Brain pericyte (primary cell): ENCODE measurements at places on chromosomes 1 and 21.

DNA sequence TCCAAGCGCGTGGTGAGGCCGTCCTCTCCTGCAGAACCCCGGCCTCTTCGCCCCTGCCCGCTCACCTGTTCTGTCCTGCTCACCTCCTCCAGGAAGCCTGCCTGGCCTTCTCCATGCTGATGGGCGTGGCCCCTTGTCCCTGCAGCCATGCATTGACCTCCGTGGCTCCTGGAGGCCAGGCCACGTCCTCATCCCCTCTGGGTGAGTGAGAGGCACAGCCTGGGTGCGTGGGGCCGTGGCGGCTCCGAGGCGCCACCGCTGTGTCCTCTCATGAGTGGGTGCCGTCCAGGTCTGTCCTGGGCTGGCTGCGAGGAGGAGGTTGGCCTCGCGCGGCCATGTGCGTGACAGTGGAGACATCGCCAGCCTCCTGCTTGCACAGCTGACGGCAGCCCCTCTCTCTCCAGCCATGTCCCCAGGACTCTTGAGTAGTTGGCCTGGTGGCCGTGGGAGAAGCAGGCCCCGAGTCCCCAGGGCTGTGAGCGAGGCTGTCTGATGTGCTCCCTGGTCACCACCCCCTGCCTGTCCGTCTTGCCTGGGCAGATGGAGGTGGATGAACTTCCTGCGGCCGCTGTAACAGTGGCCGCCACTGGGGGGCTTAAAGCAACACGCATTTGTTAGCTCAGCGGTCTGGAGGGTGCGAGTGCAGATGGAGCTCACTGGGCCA lies 58.1 kb downstream of the PRKCZ start:
- DNase-seq = no peak

DNA sequence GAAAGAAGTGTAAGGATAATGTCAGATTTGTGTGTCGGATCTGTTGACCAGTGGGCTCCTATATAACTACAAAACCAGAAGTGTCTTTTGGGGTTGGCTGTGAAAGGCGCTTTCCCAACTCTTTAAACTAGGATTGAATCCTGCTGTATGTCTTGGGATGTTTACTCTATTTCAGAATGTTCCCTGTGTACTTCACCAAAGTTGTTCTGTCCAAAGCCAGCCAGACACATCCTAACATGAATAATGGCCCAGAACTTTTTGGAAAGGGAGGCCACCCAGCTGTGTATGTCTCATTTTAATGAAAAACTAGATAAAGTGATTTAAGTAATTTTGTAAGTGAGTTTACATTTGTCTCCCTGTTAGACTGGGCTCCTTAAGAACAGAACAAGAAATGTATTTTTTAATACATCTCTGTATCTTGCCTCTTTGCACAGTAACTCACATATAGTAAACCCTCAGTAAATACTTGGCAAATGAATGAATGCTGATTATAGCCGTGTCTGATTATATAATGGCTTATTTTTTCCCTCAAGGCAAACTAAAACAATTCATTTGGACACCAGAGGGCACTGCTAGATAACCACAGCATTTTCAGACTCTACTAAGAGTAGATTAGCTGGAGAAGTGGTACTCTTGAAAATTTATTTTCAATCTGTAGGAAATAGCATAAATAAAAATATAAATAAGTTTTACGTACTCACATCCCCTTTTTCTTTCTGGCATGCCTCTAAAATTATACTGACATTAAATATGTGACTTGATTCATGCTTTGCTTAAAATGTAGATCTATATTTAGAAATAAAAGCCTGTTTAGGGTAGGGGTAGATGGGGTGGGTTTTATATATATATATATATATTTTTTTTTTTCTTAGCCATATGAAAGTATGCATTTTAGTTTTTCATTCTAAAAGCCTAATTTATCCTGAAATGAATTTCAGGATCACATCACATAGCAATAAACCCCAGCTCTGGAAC lies 23.8 kb downstream of the TSEN15 start:
- DNase-seq = no peak

DNA sequence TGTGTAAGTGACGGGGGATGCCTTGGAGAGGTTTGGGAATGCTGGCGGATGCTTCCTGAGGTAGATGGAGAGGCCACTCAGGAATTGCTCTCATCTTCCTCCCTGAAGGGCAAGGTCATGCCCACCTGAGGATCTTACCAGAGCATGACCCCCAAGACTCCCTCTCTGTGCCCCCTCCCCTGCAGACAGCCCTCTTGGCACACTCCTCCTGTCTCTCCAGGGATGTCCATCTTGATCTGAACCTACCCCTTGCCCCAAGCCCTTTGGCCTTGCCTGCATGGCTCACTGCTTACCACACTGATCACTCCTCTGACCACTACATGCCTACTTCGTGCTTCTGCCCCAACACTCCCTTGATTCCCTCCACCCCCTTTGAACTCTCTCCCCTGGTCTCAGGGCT lies 17.9 kb upstream of the MPL start:
- DNase-seq = no peak

- DNase-seq = no peak
Measured at GRCh38 chr1:13628218-13628617, 44.6 kb downstream of the PDPN start.

DNA sequence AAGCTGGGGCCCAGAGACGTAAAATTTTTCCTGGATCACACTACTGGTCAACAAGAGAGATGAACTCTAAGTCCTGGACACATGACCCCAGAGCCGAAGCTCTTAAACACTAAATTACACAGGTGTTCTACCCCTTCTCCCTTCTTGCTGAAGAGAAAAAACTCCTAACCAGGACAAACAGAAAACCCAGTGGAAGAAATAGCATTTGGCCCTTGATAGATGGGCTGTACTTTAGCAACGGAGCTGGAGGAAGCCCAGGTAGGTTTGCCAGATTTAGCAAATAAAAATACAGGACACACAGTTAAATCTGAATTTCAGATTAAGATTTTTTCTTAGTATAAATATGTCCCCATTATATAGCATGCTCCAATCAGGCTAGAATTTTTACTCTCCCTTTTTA lies 72.7 kb downstream of the DIRAS3 start:
- DNase-seq = no peak

GRCh38 chr1:56644919-56645676 lies at the start of gene PRKAA2:
Gene PRKAA2 (plus strand): TSS chr1:56645314. CDS start chr1:56645388, 74 bp downstream.
- no peak for DNase-seq

DNA sequence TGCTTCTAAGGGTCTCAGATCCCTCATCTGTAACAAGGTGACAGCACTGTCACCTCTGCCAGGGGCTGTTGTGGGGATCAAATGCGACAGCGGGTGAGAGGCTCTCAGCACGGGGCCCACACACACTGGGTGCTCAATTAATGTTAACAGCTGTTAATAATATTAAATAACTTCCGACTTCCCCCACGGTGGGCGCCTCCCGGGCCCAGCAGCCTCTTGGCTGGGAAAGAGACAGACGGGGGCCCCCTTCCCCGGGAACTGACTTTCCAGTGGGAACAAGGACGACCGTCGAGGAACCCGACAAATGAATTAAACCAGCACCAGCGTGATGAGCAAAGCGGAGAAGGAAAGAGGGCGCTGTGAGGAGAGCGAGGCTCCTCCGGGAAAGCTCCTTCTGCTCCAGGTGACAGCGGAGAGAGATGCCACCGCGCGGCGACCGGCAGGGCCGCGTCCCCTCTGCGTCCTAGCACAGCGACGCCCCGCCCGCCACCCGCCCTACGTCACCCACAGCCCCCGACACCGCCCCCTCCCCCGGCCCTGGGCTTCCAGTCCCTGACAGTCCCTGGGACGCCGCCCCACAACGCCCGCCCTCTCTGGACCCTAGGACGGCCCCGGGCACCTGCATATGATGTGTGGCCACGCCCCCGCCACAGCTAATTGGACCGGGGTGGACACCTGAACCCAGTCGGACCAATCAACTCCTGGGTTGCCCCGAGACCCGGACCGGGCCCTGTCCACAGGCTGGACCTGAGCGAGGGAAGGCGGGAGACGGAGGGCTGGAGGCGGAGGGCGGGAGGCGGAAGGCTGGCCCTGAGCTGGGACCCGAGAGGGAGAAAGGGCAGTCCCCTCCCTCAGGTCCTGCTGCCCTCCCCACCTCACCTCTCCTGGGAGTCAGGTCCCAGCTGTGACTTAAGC lies 38.2 kb downstream of the MATN1 start:
- DNase-seq = no peak

GRCh38 chr1:99270646-99271045 lies 6.4 kb downstream of the PLPPR4 start:
- no peak for DNase-seq

- DNase-seq = no peak
Measured at GRCh38 chr21:26001356-26001755, 169.2 kb downstream of the APP start.

- DNase-seq = no peak
Measured at GRCh38 chr1:231032963-231033362, 7.1 kb downstream of the FAM89A start.

GRCh38 chr1:24893431-24893830 lies 36.6 kb downstream of the RUNX3 start:
- DNase-seq = no peak
